Smooth muscle cell of the coronary artery (primary cell): ENCODE measurements at places on chromosomes 13 and 19. TPM values are rescaled to one million over a fixed set of nuclear protein-coding genes. Genes with fewer than 3 reads are reported as not detected.

Gene SLC6A16
- total RNA-seq: 0.08 TPM in 1 of 2 replicates, not detected in the other

Gene FFAR2
- total RNA-seq: not detected in 2 replicates

Gene NPHS1
- total RNA-seq: not detected in 2 replicates

Gene LILRB5
- total RNA-seq: not detected in 2 replicates

Gene TNFAIP8L1
- 0.94 and 3.4 TPM in 2 replicates for total RNA-seq

Gene ICAM4
- 0.45 and 0.82 TPM in 2 replicates for total RNA-seq

Gene LILRB4
- not detected in 2 replicates for total RNA-seq

Gene B3GNT8
- 0.60 and 3.6 TPM in 2 replicates for total RNA-seq

Gene CYP2S1
- 1.8 TPM in 1 of 2 replicates, not detected in the other for total RNA-seq

Gene OR7D2
- total RNA-seq: not detected in 2 replicates
